T-helper 9 cell (primary cell): ENCODE measurements at places on chromosomes 7 and 10.

DNA sequence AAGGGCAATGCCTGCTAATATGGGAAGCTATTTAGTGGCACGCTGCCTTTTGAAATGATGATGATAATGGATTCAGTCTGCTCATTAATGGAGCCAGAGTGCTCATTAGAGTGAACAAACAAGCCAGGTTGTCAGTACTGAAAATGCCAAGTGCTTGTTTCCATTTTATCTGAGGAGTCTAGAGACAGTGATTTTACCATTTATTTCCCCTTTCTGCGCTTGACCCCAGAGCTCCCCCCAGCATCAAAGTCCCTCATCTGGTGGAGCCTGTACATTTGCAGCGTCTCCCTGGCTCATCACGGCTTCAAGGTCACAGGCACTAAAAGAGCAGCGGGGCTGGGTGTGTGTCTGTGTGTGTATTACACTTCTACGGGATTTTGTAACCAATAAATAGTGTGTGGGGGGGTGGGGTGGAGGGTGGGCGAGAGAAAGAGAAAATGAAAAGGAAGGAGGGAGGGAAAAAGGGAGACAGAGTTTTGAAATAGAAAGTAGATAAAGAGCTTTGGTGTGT is 553.8 kb downstream of the TFEC start:
- DNase-seq = no peak

GRCh38 chr10:51075043-51075872 is 971 bp downstream of the PRKG1 start:
- DNase-seq = no peak

DNA sequence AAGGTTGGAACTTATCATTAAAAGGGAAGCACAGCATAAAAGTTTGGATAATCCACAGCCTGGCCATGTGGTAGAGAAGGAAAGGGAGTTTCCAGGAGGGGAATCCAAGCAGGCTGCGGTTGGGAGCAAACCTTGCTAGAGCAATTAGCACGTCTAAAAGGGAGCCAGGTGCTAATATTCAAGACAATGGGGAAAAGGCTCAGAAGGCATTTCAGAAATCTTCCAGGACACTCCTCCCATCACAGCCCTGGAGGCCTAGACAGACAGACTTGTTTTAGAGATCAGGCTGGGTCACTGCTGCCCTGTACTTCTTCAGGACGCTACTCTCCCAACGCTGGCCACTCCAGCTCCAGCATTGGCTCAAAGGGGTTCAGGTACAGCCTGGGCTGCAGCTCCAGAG is 96.2 kb upstream of the KAT6B start:
- DNase-seq = no peak

DNA sequence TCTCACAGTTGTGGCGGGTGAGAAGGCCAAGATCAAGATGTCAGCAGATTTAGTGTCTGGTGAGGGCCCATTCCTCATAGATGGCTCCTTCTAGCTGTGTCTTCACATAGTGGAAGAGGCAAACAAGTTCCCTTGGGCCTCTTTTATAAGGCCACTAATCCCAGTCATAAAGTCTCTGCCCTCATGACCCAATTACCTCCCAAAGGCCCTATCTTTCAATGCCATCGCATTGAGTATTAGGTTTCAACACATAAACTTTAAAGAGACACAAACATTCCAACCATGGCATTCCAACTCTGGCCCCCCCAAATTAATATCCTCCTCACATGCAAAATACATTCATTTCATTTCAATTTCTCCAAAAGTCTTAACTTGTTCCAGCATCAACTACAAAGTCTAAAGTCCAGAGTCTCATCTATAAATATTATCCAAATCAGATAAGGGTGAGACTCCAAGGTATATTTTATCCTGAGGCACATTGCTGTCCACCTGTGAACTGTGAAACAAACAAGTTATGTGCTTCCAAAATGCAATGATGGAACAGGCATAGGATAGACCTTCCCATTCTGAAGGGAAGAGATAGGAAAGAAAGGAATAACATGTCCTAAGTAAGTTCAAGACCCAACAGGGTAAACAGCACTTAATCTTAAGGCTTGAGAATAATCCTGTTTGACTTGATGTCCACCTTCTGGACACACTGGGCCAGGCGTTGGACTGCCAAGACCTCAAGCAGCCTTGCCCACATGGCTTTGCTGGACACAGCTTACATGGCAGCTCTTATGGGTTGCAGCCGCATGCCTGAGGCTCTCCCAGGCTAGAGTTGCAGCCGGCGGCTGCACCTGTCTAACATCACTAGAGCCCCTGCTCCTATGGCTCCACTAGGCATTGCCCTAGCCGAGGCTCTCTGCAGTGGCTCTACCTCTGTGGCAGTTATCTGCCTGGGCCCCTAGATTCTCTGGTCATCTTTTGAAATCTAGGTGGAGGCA is 312.8 kb downstream of the TNS3 start:
- no peak for DNase-seq

DNA sequence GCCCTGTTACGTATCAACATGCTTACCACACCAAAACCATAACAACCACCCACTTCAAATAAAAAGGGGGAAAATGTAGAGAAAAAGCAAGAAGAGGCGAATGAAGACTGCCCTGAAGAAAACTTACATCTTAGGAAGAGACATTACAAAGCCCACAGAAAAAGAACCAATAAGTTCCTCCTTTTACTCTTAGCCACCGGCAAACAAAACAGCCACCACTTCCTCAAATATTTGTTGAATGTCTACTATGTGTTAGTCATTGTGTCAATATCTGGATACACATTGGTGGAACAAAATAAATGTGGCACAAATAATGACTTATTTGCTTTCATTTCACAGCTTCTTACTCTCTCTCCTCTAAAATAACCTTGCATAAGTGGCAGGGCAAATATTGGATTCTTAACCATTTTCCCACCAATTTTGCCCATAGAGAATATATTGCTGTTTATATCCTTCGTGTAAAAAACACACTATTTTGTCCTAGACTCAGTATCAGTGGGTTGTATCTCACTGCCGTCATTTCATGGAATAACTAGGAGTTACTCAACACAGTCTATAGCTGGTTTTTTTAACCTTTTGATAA is 106.8 kb downstream of the ANK3 start:
- no peak for DNase-seq

DNA sequence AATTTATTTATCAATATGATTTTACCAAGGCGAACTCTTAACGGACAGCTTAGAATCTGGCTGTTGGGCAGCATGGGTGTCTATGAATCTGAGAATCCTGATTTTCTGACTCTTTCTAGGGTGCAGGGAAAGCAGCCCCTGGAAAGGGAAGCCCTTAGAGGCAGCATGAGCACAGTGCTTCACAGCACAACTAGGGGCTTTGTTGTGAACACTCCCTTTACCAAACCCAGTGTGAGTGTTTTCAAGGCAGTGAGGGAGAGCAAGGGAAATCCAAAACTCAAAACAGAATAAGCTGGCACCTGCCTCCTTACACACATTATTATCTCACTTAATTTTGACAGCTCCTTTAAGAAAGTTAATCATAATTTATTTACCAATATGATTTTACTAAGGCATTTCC is 116.3 kb upstream of the CSTF2T start:
- DNase-seq = no peak

- no peak for DNase-seq
Measured at GRCh38 chr10:3433131-3433530, 260.5 kb upstream of the PITRM1 start.

GRCh38 chr7:128410451-128410753 is 620 bp upstream of the IMPDH1 start:
- no peak for DNase-seq

DNA sequence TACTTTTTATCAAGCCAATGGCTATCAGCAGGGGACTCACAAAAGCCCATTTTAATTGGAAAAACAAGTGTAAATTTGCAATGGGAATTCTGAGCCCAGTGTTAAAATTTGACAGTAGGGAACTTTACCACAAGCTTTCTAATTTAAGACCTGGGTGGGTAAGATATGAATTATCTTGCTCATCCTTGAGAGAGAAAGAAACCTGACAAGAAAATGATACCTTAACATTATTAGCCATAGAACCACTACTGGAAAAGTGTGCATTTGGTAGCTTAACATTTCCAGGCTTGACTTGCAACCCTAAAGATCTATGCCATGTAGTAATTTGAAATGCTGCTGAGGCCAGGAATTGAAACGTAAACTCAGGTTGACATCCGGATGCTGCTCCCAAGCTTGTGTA is 2.7 kb upstream of the ST8SIA6 start:
- no peak for DNase-seq

DNA sequence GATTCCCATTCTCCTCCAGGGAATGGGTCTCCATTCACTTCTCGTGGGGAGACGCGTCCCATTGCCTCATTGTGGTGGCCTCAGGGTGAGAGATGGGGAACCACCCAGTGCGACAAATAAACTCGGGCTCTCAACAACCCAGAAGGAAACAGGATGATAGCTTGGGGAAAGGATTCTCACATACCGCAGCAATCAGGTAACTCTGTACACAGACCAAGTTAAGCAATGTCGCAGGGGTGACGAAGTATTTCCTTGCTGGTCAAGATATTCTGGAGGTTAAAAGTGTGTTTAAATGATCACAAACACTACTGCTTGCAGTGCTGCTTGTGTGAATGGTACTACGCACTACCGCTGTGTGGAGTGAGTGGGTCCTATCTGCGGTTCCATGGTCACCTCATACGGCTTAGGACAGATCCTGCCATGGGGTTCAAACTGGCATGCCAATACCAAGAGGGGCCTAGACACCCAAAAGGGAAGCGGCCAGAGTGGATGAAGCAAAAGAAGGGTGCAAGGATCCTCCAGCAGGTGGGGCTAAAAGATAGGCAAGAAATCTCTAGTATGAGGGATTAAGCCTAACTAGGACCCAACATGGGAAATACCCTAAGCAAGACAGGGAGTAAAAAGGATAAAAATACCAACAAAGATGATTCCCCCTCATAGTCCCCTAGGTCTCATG is 143.8 kb upstream of the TMEM106B start:
- peak; percentile 44 for DNase-seq

DNA sequence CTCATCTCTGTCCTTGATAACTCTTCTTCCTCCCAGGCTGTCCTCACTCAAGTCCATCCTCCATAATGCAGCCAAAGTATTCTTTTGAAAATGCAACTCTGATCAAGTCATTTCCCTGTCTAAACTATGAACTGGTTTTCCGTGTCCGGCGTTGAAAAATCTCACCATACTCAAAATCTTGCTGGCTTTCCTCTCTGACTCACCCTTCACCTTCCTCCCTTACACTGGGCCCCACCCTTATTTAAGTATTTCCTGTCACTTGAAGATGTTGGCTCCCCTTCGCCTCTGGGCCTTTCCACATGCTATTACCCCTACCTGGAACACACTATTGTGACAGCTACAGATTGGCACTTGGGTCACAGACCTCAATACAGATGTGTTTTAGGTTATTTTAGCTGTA is 515.6 kb downstream of the INHBA start:
- no peak for DNase-seq

GRCh38 chr7:13992596-13992964 is 3.1 kb upstream of the ETV1 start:
- DNase-seq = no peak

DNA sequence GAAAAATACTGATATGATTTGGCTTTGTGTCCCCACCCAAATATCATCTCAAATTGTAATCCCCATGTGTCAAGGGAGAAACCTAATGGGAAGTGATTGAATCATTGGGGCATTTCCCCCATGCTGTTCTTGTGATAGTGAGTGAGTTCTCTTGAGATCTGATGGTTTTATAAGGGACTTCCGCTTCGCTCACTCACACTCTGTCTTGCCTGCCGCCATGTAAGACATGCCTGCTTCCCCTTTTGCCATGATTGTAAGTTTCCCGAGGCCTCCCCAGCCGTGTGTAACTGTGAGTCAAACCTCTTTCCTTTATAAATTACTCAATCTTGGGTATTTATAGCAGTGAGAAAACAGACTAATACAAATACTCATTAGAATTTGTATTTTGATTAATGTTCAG is 5.1 kb upstream of the MRPS17 start:
- DNase-seq = no peak

GRCh38 chr7:143437578-143437977 is 5.7 kb upstream of the TAS2R60 start:
- no peak for DNase-seq

- DNase-seq = peak; percentile 94
Measured at GRCh38 chr10:68720793-68721672, at the start of gene CCAR1. TSS of gene CCAR1 (plus strand) at chr10:68721239. CDS start at chr10:68722505, 1,266 bp downstream.

DNA sequence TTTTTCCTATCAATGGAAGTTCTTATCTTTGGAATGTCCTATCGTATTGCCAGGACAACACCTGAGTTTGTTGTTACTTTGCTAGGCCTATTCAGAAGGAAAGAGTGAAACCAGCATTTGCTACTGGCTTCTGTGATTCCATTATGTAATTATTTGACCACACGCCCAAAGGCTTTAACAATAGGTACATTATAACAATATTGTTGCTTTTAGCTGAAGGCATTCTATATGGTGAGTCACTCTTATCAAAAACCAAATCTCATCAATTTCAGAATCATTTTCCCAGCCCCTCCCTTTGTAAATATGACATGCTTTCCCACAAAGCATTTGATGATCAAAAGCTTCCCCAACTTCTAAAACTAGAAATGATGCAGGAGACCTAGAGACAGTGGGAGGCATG is 294.4 kb upstream of the NEBL start:
- no peak for DNase-seq

DNA sequence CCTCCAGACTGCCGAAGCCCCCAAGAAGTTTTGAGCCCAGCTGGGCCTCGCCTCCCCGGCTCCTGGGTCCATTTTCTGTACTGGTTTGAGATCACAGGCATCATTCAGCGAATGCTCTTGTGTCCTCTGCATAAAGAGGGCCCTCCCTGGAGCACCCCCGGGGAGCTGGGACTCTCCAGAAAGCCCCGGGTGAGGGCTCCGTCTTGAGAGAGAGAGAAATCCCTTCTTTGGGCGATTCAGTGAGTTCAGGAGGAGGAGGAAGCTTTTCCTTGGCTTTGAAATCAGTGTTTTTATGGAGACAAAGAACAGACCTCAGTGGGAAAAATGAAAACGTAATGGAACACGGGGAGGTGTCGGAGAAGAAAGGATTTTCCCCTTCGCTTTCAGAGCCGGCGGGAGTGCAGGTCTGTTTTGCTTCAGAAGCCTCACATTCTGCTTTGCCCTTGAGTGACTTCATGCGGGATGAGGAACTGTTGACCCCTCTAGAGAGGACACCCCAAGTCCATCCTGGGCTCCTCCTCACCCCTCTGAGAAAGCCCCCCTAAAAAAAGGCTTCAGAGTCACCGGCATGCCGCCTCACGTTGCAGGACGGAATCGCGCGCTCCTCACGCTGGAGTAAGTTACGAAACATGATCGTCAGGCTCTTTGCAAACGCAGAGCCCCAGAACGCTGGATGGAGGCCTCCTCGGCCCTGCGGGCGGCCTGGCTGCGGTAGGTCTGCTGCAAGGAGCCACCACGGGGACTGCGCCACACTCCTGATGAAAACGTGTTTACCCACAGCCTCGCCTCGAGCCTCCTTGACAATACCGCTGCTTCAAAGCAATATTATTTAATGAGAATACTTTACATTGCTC is 8.5 kb upstream of the AP5Z1 start:
- no peak for DNase-seq

- DNase-seq = no peak
Measured at GRCh38 chr7:143360788-143361551, 1.5 kb downstream of the FAM131B start.
